ENCODE measurements at places on chromosomes 3 and 15. TPM values are rescaled to one million over a fixed set of nuclear protein-coding genes. Genes with fewer than 3 reads are reported as not detected.

XYLB gene
- total RNA-seq = 0.91 TPM

SHC4 gene
- total RNA-seq = 3.3 TPM

DNAH1 gene
- total RNA-seq = 2.2 TPM

AGTR1 gene
- 1.2 TPM for total RNA-seq

C3orf85 gene
- total RNA-seq = not detected

RAB6B gene
- 59.1 TPM for total RNA-seq

C3orf52 gene
- 2.4 TPM for total RNA-seq

GPR62 gene
- total RNA-seq = 0.16 TPM

COL7A1 gene
- total RNA-seq = 24.4 TPM

WDR72 gene
- not detected for total RNA-seq

CADM2 gene
- total RNA-seq = 4.3 TPM

TEX55 gene
- total RNA-seq = not detected

ITIH4 gene
- 5.0 TPM for total RNA-seq

MAP2K1 gene
- total RNA-seq = 44.9 TPM

ACTRT3 gene
- 0.55 TPM for total RNA-seq

MAP1A gene
- 56.0 TPM for total RNA-seq

SLC51A gene
- total RNA-seq = not detected

LMAN1L gene
- total RNA-seq = 8.1 TPM

CAPN3 gene
- 6.0 TPM for total RNA-seq

TMCC1 gene
- 28.3 TPM for total RNA-seq

SCN11A gene
- 0.05 TPM for total RNA-seq

IL16 gene
- 3.8 TPM for total RNA-seq

IRAK2 gene
- 2.0 TPM for total RNA-seq

DYNLT2B gene
- 3.9 TPM for total RNA-seq

ANKUB1 gene
- not detected for total RNA-seq

MKRN2OS gene
- total RNA-seq = 1.8 TPM

SOX14 gene
- not detected for total RNA-seq

All from left ventricle myocardium inferior (tissue), 1 donor.